ENCODE measurements at places on chromosomes 13 and 19.
A peak's percentile ranks its signal among the peaks of the same experiment; 100 is the strongest.

DNA sequence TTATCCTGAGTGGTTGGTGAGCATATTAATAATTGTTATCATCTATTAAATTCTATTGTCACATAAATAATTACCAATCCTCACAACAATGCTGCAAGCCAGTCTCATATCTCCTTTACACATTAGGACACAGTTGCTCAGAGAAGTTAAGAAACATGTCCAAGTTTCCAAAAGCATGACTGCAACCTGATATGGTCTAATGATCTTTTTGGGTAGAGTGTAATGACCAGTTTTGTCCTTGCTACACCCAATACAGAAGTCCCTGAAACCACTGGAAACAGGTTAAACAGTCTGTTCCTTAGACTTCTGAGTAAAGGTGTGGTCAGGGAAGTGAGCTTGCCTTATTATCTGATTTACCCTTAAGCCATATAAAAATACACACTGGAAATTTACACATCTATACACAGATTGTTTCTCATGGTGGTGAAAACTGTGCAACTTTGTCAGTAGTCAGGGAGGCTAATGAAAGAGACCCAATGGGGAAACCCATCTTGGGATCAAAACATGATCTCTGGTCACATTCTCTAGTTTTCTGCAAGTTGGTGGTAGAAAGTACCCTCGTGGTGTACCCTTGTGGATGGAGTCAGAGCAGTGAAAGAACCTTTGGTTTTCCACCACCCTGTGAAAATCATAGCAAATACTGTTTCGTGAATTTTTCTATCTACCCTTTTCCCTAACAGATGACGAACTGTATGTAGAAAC, 146.0 kb upstream of the KLF12 start:
- DNase-seq, result no peak

DNA sequence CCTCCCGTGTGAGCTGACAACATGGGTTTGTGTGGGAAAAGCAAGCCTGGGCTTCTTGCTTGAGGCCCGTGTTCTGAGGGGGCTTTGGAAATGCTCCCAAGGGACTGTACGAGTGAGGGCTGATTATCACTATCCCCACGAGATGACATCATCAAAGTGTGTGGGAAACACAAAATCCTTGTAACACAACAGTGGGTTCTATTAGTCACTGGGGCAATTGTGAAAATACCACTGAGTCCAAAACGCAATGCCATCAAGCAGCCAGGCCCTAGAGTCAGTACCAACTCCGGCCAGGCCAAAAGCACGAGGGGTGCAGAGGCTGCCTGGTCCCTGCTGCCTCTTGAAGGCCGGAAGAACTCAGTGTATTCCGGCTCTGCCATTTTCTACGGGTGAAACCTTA, 29.6 kb downstream of the CAPS start:
- DNase-seq, result no peak

DNA sequence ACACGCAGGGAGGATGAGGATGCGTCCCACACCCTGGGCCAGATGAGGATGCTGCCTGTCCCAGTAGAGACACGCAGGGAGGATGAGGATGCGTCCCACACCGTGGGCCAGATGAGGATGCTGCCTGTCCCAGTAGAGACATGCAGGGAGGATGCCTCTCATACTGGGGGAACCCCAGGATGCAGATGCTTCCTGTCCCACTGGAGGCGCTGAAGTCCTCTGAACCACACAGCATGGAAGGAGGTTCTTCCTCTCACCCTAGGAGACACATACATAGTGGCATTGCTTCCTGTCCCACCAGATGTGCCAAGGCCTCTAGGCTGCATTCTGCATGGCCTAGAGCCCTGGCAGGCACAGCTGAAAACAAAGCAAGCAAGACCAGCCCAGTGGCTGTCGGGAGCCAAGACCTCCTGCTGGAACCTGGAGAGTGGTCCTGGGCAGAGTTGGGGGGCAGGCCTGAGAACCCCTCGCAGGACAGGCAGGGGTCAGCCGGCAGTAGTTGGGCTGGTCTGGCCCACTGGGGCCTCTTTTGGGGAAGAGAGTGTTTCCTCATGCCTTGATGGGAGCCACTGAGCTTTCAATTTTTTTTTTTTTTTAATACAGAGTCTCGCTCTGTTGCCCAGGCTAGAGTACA, 4.3 kb downstream of the HPN start:
- peak; percentile 82 for DNase-seq

- DNase-seq, result no peak
Observed at GRCh38 chr13:90293793-90294361, 1053.6 kb upstream of the MIR17HG start.

DNA sequence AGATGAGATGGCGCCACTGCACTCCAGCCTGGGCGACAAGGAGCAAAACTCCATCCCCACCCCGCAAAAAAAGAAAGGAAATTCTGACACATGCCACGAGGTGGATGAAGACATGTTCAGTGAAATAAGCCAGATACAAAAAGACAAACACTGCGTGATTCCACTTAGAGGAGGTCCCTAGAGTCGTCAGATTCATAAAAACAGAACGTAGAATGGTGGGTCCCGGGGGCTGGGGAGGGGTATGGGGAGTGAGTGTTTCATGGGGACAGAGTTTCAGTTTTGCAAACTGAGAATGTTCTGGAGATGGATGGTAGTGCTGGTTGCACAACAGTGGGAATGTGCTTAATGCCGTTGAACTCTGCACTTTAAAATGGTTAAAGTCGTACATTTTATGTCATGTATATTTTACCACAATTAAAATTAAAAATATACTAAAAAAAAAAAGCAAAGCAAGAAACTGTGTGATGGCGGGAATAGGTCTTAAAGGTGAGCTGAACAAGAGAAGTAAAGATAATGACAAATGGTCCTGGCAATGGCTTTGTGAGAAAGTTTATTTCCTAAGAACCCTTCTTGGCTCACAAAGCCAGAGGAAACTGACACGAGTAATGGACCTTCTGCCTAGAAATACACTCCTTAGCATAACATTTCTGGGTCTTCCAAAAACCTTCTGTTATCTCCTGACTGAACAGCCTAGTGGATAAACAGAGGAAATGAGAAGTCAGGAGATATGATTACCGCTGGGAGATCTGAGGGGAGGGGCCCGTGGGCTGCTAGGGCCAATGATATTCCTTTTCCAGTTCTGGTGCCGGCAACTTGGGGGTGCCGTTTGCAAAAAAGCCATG, 4.2 kb upstream of the SPC24 start:
- DNase-seq, result no peak

- DNase-seq, result no peak
Observed at GRCh38 chr13:26977541-26977940, 194.1 kb downstream of the USP12 start.

DNA sequence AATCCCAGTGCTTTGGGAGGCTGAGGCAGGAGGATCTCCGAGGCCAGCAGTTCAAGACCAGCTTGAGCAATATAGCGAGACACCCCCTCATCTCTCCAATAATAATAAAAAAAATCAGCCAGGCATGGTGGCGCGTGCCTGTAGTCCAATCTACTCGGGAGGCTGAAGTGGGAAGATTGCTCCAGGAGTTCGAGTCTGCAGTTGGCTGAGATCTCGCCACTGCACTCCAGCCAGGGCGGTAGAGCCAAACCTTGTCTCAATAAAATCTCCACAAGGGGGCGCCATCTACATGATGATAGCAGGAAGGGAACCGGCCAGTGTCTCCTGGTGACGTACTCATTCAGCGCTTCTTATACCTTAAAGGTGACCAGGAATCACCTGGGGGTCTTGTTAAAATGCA, 13.6 kb upstream of the C5AR1 start:
- DNase-seq, result peak; percentile 81

DNA sequence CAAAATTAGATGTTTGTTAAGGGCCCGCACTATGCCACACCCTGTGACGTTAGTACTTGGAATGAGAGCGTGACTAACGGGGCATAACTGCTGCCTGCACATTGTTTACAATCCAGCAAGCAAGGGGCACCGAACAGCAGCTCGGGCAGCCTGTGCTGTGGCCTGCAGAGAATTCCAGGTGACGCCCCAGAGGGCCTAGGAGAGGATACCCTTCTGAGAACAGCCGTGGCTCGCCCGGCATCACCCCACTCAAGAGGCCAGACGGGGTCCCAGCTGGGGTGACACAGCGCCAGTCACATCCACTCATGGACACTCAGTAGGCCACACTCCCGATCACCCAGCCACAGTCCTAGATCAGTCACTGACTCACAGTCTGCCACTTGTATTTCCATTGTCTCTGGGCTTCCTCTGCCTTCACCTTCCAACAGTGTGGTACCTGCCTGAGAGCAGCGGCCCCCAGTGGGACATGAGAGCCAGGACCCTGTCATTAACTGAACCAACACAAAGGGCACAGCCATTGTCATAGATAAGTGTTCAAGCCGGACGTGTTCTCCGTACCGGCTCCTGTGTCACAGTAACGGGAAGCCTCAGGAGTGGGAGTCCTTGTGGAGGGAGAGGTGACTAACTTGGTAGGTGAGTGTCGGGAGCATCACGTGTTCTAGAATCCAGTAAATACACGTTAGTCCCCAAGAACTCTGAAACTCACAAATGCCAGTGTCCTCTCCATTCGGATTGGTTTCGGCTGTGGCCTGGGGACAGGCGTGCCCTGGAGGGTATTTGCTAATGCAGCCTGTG, 7.5 kb downstream of the ZNF331 start:
- no peak for DNase-seq

Measured in GM13976 (cell line).